ENCODE measurements at places on chromosomes 4 and X. TPM values are rescaled to one million over a fixed set of nuclear protein-coding genes. Genes with fewer than 3 reads are reported as not detected.

DNA sequence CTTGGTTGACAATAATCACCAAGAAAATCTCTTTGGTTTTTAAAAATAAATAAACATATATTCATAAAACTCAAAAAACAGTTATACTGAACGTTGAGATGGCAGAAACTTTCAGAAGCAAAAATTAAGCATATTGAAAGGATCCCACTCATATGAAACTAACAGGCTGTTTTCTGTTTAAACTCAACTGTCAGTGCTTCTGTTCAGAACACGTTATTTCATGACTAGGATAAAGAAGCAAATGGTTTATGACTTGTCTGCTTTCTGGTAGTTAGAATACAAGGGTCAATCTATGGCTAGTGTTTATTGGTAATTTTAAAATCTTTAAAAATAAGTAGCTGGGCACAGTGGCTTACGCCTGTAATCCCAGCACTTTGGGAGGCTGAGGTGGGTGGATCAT is 4.1 kb downstream of the GPR82 start:
- no peak for DNase-seq

DNA sequence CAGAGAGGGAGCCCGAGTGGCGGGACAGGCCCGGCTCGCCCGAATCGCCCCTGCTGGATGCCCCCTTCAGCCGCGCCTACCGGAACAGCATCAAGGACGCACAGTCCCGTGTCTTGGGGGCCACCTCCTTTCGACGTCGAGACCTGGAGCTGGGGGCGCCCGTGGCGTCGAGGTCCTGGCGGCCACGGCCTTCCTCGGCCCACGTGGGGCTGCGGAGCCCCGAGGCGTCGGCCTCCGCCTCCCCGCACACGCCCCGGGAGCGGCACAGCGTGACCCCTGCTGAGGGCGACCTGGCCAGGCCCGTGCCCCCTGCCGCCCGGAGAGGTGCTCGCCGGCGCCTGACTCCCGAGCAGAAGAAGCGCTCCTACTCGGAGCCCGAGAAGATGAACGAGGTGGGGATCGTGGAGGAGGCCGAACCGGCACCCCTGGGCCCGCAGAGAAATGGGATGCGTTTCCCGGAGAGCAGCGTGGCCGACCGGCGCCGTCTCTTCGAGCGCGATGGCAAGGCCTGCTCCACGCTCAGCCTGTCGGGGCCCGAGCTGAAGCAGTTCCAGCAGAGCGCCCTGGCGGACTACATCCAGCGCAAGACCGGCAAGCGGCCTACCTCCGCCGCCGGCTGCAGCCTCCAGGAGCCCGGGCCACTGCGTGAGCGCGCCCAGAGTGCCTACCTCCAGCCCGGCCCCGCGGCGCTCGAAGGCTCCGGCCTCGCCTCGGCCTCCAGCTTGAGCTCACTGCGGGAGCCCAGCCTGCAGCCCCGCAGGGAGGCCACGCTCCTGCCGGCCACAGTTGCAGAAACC is 156.9 kb downstream of the SOWAHB start:
- no peak for DNase-seq

- DNase-seq = no peak
These were observed 28.5 kb upstream of the LIMCH1 start for GRCh38 chr4:41509451-41509866.

GRCh38 chr4:150960818-150961217 is 54.3 kb downstream of the LRBA start:
- DNase-seq = no peak

GRCh38 chr4:5824635-5825034 is 68.3 kb downstream of the CRMP1 start:
- DNase-seq = no peak

- DNase-seq = no peak
These were observed 224.2 kb downstream of the STIM2 start for GRCh38 chr4:27084685-27085361.

DNA sequence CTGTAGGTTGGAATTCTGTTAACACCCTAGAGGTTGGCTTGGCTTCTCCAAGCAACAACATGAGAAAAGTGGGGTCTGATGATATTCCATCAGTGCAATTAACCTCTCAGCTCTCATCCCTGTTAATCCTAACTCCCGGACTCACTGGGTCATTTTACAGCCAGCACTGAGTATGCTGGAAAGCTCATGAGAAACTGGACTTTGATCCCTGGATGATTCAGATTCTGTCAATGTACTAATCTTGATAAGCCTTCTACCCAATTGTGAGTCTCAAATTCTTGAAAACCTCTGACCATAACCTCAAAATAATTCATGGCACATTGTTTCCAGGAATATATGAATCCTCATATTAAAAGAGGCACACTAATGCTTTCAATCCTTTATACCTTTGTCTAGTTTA is 244.3 kb upstream of the DCAF8L1 start:
- no peak for DNase-seq

DNA sequence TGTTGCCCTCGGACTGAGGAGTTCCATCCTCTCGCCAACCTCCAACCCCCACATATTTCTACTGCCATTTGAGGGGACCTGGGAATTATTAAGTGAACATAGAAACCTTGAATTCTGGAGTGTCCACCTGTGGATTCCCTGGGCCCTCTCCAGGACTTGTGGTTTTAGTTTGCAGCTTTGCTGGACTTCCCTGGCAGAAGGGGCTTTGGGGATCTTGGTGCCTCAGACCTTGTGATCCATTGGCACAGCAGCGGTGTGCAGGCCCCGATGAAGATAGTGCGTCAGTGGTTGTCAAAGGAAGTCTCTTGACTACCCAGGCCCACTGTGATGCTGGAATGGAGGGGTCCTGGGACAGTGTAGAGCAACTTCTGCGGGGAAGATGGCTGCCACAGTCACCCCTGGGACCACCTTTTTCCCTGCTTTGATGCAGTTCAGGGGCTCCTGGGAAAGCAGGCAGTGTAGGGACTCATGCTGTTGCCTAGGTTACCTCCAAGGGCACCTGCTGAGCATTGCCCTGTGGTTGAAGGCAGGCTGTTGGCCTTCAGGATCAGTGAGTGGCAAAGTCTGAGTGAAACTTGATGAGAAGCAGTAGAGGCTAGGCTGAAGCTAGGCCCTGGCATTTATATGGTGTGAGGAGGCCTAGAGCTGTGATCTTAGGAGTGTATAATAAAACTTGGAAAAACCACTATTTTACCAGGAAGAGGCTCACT is 2.2 kb downstream of the SLC16A2 start:
- DNase-seq = no peak

DNA sequence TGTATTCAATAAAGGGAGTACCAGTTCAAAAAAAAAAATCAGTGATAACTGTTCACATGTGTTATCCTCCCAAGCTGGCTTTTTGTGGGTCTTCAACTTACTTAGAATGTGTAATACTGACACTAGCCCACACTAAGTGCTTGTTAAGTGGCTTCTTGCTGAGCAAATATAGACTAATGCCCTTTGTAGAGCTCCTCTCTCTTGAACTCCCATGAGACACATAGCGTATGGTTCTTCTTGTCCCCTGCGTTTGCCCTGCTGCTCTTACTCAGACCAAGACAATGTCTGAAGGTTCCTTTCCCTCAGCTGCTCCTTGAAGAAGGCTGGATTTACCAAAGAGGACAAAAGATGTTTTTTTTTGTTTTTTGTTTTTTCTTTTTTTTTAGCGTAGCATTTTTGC is 110.9 kb downstream of the FRAS1 start:
- DNase-seq = no peak

DNA sequence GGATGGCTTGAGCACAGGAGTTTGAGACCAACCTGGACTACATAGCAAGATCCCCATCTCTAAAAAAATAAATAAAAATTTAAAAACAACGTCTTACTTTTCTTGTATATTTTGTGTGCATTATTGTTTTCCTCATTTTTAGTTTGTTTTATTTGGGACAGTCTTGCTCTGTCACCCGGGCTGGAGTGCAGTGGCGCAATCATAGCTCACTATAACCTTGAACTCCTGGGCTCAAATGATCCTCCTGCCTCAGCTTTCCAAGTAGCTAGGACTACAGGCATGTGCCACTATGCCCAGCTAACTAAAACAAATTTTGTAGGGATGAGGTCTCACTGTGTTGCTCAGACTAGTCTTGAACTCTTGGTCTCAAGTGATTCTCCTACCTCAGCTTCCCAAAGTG is 9.5 kb upstream of the SMIM14 start:
- no peak for DNase-seq

- DNase-seq = no peak
These were observed 11.1 kb upstream of the NAT8L start for GRCh38 chr4:2047781-2048581.

- no peak for DNase-seq
These were observed 133.5 kb downstream of the COL4A5 start for GRCh38 chrX:108573136-108573535.

DNA sequence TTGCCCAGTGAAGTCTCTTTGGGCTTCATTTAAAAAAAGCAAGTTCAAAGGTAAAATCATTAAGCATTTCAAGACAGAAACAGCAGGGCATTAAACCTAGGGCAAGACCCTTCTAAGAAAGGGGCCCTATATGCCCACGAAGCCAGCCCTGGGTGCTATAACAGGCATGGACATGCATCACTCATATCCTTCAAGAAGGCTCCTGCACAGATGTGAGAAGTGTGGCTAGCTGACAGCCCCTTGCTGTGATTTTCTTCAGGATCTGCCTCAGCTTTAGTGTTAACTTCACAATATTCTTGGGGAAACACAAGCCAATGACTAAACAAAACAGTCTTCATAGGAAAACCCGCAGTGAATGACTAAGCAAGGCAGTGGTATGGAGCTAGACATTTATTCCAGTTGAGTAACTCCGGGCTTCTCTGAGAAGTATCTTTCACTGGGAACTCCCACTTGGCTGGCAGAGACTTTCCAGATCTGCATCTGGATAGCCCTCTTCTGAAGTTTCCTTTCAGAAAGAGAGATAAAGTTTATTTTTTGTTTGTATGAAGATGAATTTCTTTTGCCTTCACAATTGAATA is 11.9 kb upstream of the MAOA start:
- DNase-seq = no peak

GRCh38 chr4:25485104-25485503 is 108.0 kb downstream of the ANAPC4 start:
- no peak for DNase-seq

- no peak for DNase-seq
These were observed 18.9 kb downstream of the KIT start for GRCh38 chr4:54676658-54677057.

DNA sequence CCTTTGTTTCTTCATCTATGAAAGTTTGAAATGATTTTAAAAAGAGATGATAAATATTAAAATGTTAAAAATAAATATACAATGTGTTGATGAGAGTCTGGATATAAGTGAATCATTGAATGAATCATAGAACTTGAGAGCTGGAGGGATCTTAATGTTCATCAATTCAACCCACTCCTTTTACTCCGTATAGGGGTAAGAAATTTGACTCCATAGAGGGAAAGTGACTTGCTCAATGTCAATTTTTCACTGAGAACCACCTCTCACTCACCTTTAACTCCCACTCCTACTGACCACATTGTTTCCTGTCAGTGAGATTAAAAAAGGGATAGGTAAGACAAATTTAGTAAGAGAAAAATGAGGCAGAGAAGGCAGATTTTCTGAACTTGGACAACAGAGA is 557.2 kb upstream of the GRIA3 start:
- no peak for DNase-seq

GRCh38 chrX:113512700-113513395 is 672.2 kb upstream of the AMOT start:
- DNase-seq = no peak

GRCh38 chr4:129254526-129254925 is 158.6 kb downstream of the C4orf33 start:
- DNase-seq = no peak

GRCh38 chr4:82248903-82249632 is 124.7 kb downstream of the HNRNPD start:
- no peak for DNase-seq

DNA sequence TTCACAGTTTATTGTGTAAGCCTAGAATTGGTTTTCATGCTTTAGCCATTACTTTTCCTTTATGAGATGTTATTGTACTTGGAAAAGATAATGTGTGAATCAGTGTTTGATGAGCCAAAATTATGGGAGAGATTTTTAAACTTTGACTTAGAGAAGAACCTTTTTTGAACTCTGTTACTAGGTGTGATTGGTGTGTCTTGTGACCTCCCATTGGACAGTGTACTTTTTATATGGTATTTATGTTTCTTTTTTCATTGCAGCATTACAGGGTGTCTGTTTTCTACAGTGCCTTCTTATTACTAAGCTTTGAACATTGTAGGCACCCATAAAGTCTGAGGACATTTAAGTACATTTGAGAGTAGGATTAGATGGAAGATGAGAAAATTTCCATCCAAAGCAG is 91.1 kb downstream of the SLC4A4 start:
- DNase-seq = no peak

Gene SPATA18
- 2.8 TPM for total RNA-seq

Gene CNGA1
- total RNA-seq = not detected

Gene HSFX2
- total RNA-seq = 0.51 TPM

Gene RAB40AL
- total RNA-seq = 0.73 TPM

Gene NDST4
- not detected for total RNA-seq

Gene EPHA5
- total RNA-seq = not detected

Gene XAGE1A
- total RNA-seq = not detected

Gene SHROOM2
- total RNA-seq = not detected

Gene DUX4
- total RNA-seq = not detected

Gene PRICKLE3
- 13.8 TPM for total RNA-seq

All from activated B cell treated with CpG ODN at 0.5 μM for 24 hours (primary cell).